ENCODE measurements at places on chromosomes 4 and X.

DNA sequence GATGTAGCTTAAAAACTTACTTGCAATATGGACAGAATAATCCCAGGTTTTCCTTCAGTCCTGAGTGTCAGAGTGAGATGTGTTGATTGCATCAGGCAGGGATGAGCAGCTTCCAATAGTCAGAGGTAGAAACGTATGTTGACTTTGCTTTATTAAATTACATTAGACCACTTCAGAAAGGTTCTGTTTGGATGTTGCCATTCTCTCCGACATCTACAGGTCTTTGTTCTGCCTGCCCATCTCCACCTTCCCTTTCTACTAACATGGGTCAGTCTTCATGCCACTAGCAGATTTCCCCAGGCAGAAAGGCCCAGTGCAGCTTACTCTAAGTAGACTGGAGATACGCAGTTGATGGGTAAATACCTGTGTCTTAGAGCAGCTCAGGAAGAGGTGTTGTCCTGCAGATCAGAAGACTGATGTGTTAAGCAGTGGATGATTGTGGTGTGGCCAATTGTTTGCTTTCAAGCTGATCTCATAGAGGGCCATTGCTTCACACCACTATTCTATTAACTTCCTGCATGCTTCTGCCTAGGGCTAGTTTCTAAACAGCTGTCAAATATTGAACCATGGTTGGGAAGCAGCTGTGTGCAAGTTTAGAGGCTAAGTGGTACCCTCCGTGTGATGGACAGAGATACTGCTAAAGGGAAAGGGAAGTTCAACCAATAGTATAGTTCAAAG lies 1.8 kb downstream of the FRMPD4 start:
- H3K4me1 ChIP-seq: no peaks in the 10 kb centered on the region
- H3K27me3 ChIP-seq: peaks cover 6% of the 10 kb centered on the region
- H3K27ac ChIP-seq: no peak overlapping the region
- no peaks in the 10 kb centered on the region for H3K36me3 ChIP-seq
- no peak overlapping the region for H3K4me3 ChIP-seq
- no peak for DNase-seq

DNA sequence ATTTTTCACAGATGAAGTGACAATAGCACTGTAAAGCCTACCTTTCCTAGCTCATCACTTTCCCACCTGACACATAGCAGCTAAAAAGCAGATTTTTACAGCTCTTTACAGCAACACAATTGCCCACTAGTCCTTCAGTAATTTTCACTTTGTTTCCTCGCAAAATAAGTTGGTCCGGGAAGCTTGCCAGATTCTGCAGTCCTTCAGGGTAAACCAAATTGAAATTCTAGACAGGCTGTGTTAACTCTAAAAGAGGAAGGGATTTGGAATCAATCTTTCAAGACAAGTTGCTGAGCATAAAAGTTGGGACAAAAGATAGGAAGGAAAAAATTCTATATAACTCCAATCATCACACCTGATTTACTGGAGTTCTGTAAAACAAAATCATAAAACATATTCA lies 8.7 kb downstream of the C1QTNF7 start:
- H3K4me3 ChIP-seq: no peak overlapping the region
- H3K27me3 ChIP-seq: peaks cover 6% of the 10 kb centered on the region
- H3K4me1 ChIP-seq: no peaks in the 10 kb centered on the region

DNA sequence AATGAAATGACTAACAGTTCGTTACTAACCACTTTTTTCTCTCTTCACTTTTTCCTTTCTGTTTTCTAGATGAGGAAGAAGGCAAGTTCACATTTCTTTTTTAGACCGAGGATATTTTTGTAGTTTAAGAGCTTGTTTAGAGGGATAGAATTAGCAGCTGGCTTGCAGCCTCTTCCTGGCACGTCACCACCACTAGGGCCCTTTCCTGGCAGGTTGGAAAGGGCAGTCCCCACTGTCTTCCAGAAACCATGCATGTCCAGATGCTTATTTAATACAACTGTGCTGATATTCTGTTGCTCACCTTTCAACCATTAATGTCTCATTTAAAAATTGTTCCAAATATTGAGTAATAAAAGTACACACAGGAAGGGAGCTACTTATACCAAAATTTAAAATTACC lies 209.5 kb upstream of the PACRGL start:
- DNase-seq: no peak
- H3K4me1 ChIP-seq: no peaks in the 10 kb centered on the region
- no peak overlapping the region for H3K27ac ChIP-seq
- H3K4me3 ChIP-seq: no peak overlapping the region
- no peaks in the 10 kb centered on the region for H3K27me3 ChIP-seq

DNA sequence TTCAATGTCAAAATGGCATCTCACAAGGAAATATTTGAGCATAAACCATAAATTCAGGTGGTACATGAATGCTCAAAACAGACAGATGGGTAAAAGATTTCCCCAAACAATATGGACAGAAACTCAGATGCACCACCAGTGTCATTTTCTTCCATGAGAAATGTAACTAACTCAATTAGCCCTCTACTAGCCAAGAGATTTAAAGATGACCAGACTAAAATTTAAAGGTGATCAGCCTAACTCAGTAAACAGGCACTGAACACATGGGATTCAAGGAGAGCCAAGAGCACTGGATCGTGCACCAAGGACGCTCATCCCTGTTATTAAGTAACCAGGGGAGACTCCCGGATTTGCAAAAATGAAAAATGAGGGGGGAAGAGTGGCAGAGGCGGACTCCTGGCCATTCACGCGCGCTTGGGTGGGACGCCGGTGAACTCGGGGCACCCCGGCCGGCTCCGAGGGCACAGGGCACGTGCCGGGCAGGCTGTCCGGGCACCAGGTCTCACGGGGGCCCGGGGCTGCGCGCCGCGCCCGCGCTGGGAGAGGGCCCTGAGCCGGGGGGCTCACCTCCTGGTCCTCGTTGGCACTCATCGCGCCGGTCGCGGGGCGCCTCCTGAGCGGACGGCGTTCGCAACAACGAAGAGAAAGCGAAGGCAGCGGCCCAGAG lies 490 bp downstream of the RWDD4 start:
- H3K36me3 ChIP-seq: no peaks in the 10 kb centered on the region
- peak; percentile 12 for DNase-seq
- no peaks in the 10 kb centered on the region for H3K27me3 ChIP-seq
- peaks cover 28% of the 10 kb centered on the region for H3K4me1 ChIP-seq
- H3K27ac ChIP-seq: peak overlapping the region; percentile 94

DNA sequence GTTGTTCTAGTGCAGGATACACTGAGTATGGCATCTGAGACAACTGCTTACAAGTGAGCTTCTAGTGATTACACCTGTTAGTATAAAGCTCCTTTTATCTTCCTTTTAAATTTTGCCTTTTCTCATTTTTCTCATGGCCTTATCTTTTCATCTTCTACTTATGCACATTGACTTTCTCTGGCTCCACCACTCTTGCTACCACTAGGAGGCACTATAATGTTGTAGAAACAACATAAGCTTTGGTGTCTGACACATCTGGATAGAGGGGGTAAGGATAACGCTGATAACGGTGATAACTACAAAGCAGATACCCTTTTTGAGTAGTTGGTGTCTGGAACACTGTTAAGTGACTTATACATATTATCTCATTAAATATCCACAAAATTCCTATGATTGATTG lies 187.4 kb upstream of the TEX13C start:
- H3K4me1 ChIP-seq: peaks cover 2% of the 10 kb centered on the region
- no peak overlapping the region for H3K27ac ChIP-seq
- H3K4me3 ChIP-seq: no peak overlapping the region
- H3K27me3 ChIP-seq: no peaks in the 10 kb centered on the region
- no peaks in the 10 kb centered on the region for H3K36me3 ChIP-seq

- no peak for DNase-seq
- no peaks in the 10 kb centered on the region for H3K27me3 ChIP-seq
- no peak overlapping the region for H3K27ac ChIP-seq
- H3K4me1 ChIP-seq: no peaks in the 10 kb centered on the region
- H3K4me3 ChIP-seq: no peak overlapping the region
- no peaks in the 10 kb centered on the region for H3K36me3 ChIP-seq
Observed at GRCh38 chrX:113529426-113530013, 688.9 kb upstream of the AMOT start.

- DNase-seq: no peak
- no peak overlapping the region for H3K27ac ChIP-seq
- H3K36me3 ChIP-seq: no peaks in the 10 kb centered on the region
- H3K27me3 ChIP-seq: no peaks in the 10 kb centered on the region
- H3K4me1 ChIP-seq: no peaks in the 10 kb centered on the region
- no peak overlapping the region for H3K4me3 ChIP-seq
Observed at GRCh38 chrX:113770806-113771205, 813.1 kb upstream of the HTR2C start.

DNA sequence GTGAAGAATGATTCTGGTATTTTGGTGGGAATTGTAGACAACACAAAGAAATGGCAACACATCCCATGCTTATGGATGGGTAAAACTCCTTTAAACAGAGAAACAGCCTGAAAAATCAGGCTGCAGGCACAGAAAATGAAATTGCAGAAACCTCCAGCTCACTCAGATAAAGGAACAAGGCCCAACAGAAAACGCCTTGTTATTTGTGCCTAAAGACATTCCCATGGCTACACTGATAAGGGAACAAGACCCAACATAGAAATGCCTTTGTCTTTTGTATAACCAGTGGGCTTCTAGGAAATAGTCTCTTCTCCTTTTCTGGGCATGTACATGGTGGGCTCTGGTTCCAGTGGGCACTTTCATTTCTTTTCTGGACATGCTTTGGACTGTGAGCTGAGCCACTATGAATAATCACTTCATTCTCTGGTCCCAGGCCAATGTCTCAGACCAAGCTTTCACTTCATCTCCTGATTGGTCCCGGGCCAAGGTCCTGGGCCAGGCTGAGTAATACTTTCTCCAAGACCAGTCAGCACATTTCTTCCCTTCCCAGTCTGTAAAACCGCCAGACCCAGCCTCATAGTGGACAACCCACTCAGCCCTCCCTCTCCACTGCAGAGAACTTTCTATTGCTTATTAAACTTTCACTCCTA lies 160.5 kb downstream of the TBX22 start:
- no peak overlapping the region for H3K4me3 ChIP-seq
- no peaks in the 10 kb centered on the region for H3K36me3 ChIP-seq

DNA sequence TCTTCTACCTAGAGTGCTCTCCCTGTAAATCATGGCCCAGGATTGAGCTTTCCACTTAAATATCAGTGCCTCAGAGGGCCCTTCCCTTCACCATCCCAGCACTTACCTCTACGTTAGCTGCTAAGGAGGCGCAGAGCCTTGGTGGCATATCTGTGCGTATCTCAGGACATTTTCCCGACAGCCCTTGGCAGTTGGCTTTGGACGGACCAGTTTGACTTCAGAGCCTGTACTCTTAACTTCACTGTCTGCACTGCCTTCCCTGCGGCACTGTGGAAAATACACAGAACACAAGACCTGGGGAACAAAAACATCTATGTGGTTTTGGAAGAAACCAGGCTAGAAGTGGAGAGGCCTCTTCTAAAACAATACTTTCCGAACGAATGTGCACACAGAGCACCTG lies 2.4 kb downstream of the TADA2B start:
- no peaks in the 10 kb centered on the region for H3K36me3 ChIP-seq
- peak overlapping the region; percentile 93 for H3K4me3 ChIP-seq
- no peaks in the 10 kb centered on the region for H3K27me3 ChIP-seq
- DNase-seq: no peak
- H3K4me1 ChIP-seq: peaks cover 47% of the 10 kb centered on the region
- H3K27ac ChIP-seq: peak overlapping the region; percentile 87

DNA sequence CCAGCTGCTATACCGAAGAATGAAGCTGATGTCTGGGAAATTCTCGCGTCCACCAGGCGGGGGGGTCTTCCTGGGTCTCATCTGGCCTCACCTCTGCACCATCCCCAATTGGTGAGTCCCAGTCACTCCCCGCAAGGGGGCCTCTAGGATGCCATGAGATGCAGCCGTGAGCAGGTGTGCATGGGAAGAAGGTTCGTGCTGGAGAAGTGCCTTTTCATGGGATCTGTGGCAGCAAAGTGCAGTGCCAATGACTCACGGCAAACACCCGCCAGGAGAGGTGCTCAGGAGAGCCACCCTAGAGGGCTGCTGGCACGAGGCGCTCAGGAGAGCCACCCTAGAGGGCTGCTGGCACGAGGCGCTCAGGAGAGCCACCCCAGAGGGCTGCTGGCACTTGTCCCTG lies 55.1 kb downstream of the CPZ start:
- H3K4me3 ChIP-seq: no peak overlapping the region
- H3K27me3 ChIP-seq: peaks cover 16% of the 10 kb centered on the region
- no peaks in the 10 kb centered on the region for H3K4me1 ChIP-seq

- H3K4me1 ChIP-seq: peaks cover 4% of the 10 kb centered on the region
- H3K36me3 ChIP-seq: peaks cover 13% of the 10 kb centered on the region
- no peak for DNase-seq
Observed at GRCh38 chr4:78923464-78924312, 15.6 kb downstream of the PAQR3 start.

GRCh38 chr4:188665491-188666457 lies 526.5 kb downstream of the TRIML1 start:
- no peaks in the 10 kb centered on the region for H3K27me3 ChIP-seq
- H3K4me3 ChIP-seq: no peak overlapping the region
- H3K27ac ChIP-seq: no peak overlapping the region
- H3K36me3 ChIP-seq: no peaks in the 10 kb centered on the region
- DNase-seq: no peak
- H3K4me1 ChIP-seq: no peaks in the 10 kb centered on the region

GRCh38 chr4:114334884-114335330 lies 263.7 kb upstream of the UGT8 start:
- H3K4me1 ChIP-seq: no peaks in the 10 kb centered on the region
- no peak overlapping the region for H3K27ac ChIP-seq
- no peaks in the 10 kb centered on the region for H3K27me3 ChIP-seq

GRCh38 chr4:52876069-52876468 lies 14.0 kb downstream of the RASL11B start:
- H3K4me1 ChIP-seq: peaks cover 6% of the 10 kb centered on the region
- no peak overlapping the region for H3K4me3 ChIP-seq
- peak overlapping the region; percentile 49 for H3K27ac ChIP-seq
- DNase-seq: no peak
- H3K36me3 ChIP-seq: peaks cover 2% of the 10 kb centered on the region

- peak overlapping the region; percentile 81 for H3K4me3 ChIP-seq
- DNase-seq: no peak
- peak overlapping the region; percentile 90 for H3K27ac ChIP-seq
- peaks cover 4% of the 10 kb centered on the region for H3K36me3 ChIP-seq
- H3K27me3 ChIP-seq: no peaks in the 10 kb centered on the region
Observed at GRCh38 chrX:155069414-155069813, 1.5 kb downstream of the CMC4 start.

GRCh38 chr4:5734853-5735252 lies 23.9 kb downstream of the EVC start:
- H3K36me3 ChIP-seq: peaks cover 3% of the 10 kb centered on the region
- DNase-seq: no peak
- H3K27ac ChIP-seq: no peak overlapping the region
- peaks cover 5% of the 10 kb centered on the region for H3K27me3 ChIP-seq
- H3K4me3 ChIP-seq: no peak overlapping the region

DNA sequence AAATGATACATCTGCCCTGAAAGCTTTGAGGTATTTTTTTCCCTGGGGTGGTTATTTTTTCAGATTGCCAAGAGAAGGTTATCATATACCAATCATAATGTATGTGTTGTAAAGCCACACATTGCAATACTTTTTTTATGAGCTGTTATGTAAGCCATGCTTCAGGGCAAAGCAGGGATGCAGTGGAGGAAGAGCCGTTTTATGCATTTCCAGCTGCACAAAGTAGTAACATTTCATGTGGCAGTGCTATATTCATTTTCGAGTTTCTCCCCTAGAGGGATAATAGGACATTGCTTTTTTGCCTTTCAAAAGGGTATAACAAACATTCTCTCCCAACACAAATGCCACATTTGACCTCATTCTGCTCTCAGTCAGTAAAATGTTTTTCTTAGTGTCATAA lies 68.5 kb downstream of the GALNT7 start:
- no peaks in the 10 kb centered on the region for H3K36me3 ChIP-seq
- no peak overlapping the region for H3K27ac ChIP-seq
- no peaks in the 10 kb centered on the region for H3K27me3 ChIP-seq
- H3K4me3 ChIP-seq: no peak overlapping the region
- peaks cover 14% of the 10 kb centered on the region for H3K4me1 ChIP-seq

GRCh38 chr4:78069859-78070258 lies 12.7 kb downstream of the FRAS1 start:
- no peak overlapping the region for H3K4me3 ChIP-seq
- peaks cover 59% of the 10 kb centered on the region for H3K27me3 ChIP-seq
- H3K4me1 ChIP-seq: no peaks in the 10 kb centered on the region

All from T-helper 17 cell (primary cell).